HuH-7.5 (cell line): ENCODE measurements at places on chromosomes 16 and 17.

DNA sequence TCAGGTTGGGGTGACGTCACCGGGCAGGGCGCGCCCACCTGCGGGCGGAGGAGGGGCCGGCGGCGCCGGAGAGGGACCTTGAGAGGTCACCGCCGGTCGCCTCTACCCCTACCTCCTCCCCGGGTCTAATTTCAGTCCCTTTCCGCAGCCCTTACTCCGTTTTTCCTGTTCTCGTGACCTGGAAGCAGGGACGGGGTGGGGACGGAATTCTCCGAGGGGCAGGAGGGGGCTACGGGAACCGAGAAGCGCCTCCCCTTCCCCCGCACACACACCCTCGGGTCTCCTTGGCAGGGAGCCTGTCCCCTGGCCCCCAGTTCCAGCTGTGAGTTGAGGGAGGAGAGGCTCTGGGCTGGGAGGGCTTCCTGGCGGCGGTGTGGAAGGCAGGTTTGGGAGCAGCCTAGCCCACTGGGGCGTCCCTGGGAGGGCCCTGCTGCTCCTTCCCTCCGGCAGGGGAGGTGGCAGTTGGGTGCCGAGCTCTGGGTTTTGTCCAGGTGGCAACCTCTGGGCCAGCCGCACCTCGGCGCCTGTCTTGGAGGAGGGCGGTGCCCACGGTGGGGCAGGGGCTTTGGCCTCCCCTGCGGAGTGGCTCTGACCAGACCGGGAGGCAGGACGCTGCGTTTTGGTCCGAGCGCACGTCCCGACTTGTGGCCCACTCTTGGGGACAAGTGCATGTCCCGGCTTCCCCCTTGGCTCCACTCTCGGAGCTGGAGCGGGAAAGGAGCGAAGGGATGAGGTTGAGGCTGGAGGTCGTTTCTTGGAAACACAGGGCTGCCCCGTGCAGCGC, 773 bp downstream of the SYNGR3 start:
- DNase-seq = peak; percentile 75

DNA sequence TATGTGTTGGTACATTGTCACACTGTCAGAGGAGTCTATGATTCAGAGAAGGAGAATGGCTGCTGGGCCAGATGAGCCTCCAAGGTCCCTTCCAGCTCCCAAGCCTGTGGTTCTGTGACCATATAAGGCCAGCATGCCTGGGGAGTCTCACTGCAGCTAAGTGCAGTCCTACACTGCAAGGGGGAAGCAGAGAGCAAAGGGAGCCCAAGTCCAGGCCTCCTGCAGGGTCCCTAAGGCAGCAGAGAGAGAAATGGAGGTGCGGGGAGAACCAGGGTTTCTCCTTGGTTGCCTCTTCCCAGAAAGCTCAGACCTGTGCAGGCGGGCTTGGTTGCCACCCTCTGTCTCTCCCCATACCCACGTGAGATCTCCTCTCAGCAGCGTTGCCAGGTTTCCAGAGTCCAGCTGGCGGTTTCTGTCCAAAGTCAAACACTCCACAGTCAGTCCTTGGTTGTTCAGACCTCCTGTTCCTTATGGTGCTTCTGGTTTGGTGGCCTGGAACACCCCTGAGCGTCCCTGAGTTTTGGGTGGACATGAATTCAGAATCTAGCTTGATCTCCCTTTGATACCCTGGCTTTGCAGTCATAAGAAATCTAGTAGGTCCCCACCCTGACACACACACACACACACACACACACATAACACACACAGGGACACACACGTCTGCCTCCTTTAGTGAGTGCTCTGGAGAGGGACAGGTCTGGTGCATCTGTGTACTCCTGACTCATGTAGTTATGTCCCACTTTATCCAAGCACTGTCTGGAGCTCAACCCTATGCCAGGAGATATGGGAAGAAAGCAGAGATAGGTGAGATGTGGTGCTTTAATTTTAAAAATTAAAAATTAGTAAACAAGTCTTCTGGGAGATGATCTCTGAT, 78.8 kb downstream of the GNAO1 start:
- no peak for DNase-seq

DNA sequence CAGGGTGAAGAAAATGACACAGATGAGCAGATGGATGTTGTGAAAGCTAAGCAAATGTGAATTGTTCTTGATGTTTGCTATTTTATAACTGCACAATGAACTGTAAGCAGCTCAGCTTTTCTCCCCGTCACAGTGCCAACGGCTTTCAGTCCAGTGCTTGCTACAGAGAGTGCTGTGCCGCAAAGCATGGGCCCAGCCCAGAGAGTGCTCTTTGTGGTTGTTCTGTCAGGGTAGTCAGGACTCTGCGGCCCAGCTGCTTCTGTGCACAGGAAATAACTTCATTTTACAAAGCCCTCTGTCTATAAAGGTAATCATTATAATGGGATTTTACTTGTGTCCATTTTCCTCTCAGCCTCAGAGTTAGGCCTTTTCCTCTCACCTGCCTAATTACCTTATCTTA, 39.1 kb downstream of the CDRT15 start:
- no peak for DNase-seq

GRCh38 chr16:66295761-66296546, 70.5 kb upstream of the CDH5 start:
- DNase-seq = no peak

DNA sequence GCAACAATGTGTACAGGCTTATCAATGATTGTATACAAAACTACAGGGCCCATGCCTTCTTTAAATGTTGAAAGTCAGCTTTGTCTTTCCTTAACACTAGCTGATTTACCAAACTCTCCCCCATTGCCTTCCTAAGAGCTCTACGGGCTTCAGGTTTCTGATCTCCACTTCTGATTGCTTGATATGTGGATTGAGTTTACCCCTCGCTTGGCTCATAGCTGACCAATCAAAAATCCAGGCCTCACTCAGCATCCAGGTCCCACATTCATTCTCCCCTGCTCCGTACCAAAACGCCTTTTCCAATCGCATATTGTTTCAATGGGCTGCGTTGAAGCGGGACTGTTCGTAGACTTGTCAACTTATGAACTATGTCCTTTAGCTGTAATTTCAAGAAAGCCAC, 195.1 kb upstream of the TOX3 start:
- DNase-seq = no peak

GRCh38 chr17:491086-492021, 138.7 kb upstream of the RPH3AL start:
- peak; percentile 53 for DNase-seq

DNA sequence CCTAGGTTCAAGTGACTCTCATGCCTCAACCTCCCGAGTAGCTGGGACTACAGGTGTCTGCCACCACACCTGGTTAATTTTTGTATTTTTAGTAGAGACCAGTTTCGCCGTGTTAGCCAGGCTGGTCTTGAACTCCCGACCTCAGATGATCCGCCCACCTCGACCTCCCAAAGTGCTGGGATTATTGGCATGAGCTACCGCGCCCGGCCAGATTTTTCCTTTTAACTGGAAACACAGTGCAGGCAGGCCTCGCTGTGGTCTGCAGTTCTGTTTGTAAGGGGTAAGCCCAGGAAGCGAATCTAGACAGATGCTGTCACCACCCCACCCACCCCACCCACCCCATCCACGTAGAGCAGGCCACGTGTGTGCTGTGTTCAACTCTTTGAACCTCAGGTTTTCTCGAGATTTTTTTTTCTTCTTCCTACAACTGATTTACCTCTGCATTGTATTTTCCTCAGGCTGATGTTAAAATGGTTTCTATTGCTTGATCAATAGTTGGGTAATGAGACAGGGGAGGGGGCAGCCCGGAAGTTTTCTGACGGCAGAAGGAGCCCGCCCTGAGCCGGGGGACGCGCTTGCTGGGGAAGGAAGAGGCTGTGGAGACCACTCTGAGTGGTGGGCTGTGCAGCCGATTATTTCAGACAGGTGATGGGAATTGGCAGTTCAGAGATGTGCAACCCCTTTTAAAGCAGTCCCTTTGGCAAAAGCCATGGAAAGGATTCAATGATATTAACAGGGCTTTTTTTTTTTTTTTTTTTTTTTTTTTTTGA, 72.9 kb downstream of the DNAH17 start:
- DNase-seq = no peak

- DNase-seq = peak; percentile 88
Observed at GRCh38 chr17:40121181-40122135, at the start of gene MSL1. Gene MSL1, plus strand, starts transcription at chr17:40121971. Its CDS starts 642 bp downstream, at chr17:40122613.

- DNase-seq = no peak
Observed at GRCh38 chr17:72125226-72125651, 4.4 kb downstream of the SOX9 start.

- no peak for DNase-seq
Observed at GRCh38 chr16:11310997-11311561, 29.9 kb upstream of the PRM1 start.

- no peak for DNase-seq
Observed at GRCh38 chr16:56228476-56228875, 37.2 kb downstream of the GNAO1 start.

DNA sequence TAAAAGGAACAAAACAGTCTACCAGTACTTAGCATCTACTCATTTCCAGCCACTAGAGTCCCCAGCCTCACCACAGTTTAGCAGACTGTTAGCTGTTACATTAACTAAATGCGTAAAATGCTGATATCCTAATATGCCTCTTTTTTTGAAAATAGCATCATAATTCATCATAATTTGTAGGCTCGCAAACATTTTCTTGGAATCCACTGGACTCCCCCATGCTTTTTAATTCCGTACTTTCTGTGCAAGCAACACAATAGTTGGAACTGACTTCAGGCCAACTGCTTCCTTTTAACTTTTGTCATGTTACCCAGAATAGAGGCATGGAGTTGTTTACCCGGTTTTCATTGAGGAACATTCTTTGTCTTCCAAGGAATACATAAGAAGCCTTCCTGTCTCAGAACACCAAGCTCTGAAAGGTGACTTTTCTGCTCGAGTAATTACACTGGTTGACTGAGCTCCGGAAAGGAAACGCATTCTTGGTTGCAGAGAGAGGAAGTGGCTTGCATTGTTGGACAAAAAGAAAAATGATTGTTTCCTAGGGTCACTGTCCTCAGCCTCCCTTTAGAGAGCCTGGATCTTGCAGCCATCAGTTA, 30.9 kb upstream of the SEC14L1 start:
- DNase-seq = no peak

DNA sequence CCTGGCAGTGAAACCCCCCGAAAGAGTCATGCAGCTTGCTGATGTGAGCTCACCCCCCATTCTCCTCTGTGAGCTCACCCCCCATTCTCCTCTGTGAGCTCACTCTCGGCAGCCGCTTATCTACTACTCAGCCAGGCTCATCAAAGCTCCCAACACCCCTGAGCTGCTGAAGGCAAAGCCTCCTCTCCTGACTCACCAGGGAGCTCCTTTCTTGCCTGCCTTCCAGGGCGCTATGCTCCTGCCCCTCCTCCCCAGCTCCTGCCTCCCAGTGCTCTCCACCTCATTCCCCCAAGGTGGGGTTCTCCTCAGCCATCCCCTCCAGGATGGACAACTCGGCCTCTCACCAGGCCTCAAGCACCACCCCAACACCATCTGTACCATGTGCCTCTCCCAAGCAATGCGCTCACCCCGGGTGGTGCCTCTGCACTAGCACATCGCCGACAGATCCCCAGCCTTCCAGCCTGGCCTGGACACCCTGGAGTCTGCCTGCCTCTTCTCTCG, 27.7 kb upstream of the FAAP100 start:
- peak; percentile 13 for DNase-seq

DNA sequence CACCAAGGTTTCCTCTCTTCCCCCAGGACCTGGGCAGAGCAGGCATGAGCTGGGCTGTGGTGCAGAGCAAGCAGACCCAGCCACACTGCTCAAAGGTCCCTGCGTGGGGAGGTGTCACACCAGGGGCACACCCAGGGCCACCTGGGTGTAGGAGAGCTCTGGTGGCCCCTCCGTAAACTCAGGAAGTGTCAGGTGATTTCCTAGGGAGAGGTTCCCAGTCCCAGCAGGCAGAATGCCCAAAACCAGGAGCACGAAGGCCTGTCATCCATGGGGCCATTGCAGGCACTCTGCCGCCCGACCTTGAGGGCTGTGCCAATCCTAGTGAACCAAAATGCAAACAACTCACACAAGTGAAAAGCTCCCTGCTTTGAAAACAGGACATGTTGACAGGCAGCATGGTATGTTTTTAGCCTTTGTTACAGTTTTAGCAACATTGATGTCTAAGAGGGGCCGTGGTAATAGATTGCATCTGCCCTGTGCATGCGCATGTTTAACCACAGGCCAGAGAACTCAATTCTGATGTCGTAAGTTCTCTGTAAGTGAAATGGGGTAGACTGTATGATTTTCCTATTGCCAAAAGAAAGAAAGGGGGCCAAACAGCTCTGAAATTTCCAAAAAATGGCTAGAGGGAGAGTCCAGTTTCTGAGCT, 21.3 kb downstream of the CIBAR2 start:
- DNase-seq = no peak

- DNase-seq = no peak
Observed at GRCh38 chr16:12513076-12513790, 290.5 kb downstream of the CPPED1 start.

DNA sequence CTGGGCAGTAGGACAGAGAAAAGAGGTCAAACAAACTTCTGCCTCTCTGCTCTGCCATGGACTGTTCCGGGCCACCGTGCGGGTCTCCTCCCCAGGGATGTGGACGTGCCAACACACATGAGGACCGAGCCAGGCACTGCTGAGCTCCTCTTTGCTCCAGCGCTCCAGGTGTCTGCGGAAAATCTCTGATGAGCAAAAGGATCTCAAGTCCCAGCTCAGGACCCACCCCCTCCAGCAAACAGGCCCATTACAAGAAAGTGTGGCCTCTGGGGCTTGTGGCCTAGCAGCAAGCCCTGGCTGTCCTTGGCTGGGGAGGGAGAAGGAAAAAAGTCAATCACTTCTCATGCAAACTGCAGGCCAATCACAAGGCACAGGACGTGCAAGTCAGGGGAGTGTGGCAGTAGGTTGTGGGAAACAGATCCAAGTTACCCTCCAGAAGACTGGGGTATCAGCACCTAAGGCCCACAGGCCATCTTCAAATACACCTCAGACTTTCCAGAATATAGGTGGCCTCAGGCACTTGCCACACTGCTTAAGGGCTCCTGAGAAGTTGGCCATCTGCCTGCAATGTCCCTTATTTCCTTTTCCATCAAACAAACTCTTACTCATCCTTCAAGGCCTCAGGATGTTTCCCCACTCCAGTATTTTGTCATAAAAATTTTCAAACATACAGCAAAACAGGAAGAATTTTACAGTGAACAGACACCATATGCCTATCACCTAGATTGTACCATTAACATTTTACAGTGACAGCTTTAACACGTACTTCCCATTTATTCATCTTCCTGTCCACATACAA, 36.0 kb upstream of the SREBF1 start:
- DNase-seq = no peak

DNA sequence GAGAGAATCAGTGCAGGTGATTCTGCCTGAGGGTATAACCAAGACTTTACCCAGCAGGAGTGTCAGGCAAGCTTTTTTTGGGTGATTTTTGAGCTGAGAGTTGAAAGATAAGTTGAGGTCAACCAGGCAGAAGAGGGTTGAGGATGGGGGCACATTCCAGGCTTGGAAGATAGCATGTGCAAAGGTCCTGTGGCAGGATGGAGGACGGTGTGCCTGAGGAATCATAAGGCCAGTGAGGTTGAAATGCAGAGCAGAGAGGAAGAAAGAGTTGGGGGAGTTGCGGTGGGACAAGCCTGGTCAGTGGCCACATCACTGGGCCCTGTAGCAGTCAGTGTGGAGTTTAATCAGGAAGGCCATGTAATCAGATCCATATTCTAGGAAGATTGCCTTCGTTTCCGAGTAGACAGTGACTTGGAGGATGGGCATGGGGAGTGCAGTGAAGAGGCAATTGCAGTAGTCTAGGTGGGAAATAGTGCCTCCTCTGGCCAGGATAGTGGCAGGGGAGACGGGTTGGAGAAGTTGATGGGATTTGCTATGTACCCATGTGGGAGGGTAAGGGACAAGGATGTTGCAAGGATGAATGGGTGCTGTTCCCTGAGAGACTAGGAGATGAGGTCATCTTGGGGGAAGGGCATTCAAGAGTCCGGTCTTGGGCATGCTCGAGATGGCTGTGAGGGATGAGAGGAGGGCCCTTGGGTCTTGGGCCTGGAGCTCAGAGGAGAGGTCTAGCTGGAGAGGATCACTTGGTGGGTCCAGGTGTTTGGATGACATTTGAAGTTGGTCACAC, 3.9 kb downstream of the PLEKHG4 start:
- no peak for DNase-seq
